GM13977 (cell line): ENCODE measurements at places on chromosomes 2 and 18.

- no peak for DNase-seq
These were observed 234.8 kb upstream of the KYNU start for GRCh38 chr2:142642650-142643049.

GRCh38 chr2:102010902-102011301 is 19.1 kb downstream of the IL1R2 start:
- DNase-seq = no peak

DNA sequence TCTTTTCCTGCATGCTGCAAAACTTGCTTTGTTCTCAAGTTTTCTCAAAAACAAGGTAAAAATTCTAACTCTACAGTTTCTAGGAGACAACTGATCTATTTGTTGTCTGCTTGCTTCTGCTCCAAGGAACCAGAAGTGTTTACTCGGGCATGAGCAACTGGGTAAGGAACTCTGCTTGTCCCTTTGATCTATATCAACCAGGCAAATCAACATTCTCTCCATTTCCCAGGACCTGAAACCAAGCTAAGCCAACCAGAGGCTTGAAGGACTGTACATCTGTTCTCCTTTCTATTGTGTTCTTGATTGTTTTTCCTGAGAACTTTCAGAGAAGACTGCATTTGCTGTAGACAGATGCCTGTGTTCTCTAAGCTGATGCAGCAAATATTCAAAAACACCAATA is 335.0 kb upstream of the KCNH7 start:
- no peak for DNase-seq

DNA sequence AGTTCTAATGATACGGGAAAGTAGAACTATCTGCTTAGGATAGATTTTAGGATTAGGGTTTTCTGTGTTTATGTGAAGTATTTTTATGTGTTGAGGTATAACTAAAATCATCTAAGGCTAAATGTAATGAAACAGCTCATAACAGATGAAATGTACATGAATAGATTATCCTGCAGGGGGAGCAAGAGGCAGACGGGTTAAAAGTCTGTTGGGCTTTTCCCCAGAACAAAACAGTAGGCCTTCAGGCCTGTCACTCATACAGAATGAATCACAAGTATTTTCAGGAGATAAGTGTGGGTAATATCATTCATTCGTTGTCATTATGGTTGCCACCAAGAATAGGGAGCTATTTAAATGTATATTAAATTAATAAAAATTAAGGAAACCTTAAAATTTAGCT is 107.9 kb upstream of the IL1R2 start:
- DNase-seq = peak; percentile 52

- DNase-seq = no peak
These were observed 322.3 kb upstream of the SETBP1 start for GRCh38 chr18:44358402-44358801.

- DNase-seq = no peak
These were observed 117.1 kb upstream of the KLHL14 start for GRCh38 chr18:32889615-32890593.

DNA sequence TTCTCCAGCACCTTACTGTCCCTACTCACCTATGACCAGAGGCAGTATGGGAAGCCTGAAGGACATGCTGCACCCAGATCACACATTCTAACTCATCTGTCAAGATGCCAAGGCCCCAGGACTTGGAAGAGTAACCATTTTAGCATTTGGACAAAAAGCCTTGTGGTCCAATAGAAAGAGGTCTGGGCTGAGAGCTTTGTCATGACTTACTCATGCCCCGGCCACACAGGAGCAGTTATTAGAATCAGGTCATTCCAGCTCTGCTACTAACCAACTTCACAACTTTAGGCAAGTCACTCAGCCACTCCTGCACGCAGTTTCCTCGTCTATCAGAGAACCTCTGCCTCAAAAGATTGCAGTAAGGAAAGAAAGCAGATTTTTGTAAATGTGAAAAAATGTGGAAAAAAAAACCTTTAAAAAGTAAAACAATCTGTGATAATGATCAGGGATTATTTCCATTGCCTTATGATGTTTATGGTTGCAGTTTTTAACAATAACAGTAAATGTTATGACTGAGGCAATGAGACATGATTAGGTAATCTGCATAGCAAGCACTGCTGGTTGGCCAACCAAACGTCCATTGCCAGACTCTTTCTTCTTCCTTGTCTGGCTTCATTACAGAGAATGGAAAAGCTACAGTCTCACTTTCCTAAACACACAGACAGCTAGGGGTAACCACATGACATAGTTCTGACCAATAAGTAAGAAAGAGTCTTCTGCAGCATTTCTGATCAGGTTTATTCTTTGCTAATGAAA is 255.4 kb upstream of the CHAC2 start:
- no peak for DNase-seq

GRCh38 chr2:23602116-23602515 is 217.1 kb downstream of the KLHL29 start:
- no peak for DNase-seq

DNA sequence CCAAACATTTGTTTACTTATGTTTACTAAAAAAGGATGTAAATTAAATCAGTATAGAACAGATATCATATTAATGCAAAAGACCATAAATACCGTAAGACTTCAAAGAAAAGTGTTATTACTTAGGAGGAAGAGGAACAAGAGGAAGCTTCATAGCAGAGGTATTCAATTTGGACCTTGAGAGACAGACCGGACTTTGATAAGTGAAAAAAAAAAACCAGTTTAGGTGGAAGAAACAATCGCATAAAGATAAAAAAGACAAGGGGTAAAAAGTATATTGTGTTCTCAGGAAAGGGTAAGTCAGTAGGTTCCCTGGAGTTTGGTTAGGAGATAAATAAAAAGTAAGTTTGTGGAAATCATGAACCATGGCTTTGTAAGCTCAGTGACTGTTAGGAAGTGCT is 17.6 kb downstream of the PELI1 start:
- DNase-seq = no peak

- no peak for DNase-seq
These were observed 203.5 kb downstream of the CYP26B1 start for GRCh38 chr2:71944183-71944550.

GRCh38 chr2:210540471-210540870 is 15.9 kb upstream of the CPS1 start:
- no peak for DNase-seq
